Amniotic stem cell (primary cell): ENCODE measurements at places on chromosomes 11 and 22.

DNA sequence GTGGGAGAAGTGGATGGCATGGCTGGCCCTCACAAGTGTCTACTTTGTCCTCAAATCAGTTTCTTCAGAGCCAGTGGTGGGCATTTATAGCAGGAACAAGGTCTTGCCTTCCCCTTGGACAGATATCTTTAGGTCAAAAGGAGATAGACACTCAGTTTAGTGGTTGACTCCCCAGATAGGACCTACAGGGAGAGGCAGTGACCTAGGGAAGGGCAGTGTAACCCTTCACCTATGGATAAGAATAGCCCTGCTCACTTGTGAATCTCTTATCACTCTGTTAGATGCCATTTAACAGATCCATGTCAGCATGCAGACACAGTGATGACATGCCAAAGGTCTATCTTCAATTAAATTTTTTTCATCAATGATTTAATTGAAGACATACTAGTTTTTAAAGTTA, 11.0 kb downstream of the BCO2 start:
- DNase-seq = no peak

GRCh38 chr11:69055212-69055586, 6.5 kb downstream of the TPCN2 start:
- no peak for DNase-seq

DNA sequence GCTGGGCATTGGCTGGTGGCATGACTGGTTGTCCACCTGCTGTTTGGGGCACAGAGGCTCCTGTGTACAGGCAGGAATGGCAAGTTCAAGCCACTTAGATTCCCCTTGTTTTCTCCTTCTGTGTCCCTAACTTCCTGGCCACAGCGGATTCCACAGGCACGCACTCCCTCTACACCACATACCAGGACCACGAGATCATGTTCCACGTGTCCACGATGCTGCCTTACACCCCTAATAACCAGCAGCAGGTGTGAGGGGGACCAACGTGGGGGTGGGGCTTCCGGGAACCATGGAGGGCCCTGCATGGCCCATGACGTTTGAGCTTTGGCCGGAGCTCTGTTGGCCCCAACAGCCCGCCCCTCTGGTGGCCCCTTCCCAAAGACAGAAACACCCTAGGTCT, 7.8 kb downstream of the SIPA1 start:
- no peak for DNase-seq

- DNase-seq = no peak
Measured at GRCh38 chr11:115629456-115630015, 125.3 kb upstream of the CADM1 start.
